Stimulated activated CD4-positive, alpha-beta T cell treated with anti-CD3 and anti-CD28 coated beads, Interleukin-1b, Interleukin-23, amount 100 ng/mL, for 4 hours (primary cell): ENCODE measurements at places on chromosomes 3 and 15.

DNA sequence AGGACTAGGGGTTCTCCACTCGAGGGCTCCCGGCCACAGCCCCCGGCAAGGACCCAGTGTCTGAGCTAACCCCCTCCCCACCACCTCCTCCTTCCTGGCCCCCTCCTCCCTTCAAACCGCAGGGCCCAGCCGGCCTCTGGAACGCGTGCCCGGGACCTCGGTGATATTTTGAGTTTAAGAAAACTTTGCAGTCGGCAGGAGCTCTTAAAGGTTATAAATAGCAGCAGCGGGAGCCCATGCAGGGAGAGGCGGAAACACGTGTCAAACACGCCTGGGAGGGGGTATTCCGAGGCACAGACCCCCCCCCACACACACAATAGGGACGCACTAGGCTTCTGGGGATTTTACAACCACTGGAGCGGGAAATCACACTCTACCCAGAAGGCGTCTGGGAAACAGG lies 3.1 kb upstream of the PTH1R start:
- no peak for DNase-seq

- DNase-seq = no peak
Measured at GRCh38 chr15:80317389-80318182, 65.6 kb upstream of the CTXND1 start.

DNA sequence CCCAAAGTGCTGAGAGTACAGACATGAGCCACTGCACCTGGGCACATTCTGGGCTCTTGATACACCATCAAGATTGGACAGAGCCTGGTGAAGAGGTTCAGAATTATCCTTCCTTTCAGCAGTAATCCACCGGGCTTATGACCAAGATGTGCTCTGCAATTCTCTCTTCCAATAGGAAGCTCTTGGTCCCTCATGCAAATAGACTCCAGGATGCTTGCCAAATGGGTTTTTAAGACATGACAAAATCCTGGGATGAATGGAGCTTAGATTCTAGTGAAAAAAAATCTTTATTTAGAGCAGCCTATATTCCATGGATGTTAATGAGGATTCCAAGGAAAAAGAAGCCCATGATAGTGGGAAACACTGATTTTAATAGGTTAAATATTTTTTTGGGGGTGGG lies 119.1 kb downstream of the SV2B start:
- no peak for DNase-seq

- DNase-seq = no peak
Measured at GRCh38 chr15:37813306-37813705, 121.1 kb upstream of the TMCO5A start.

DNA sequence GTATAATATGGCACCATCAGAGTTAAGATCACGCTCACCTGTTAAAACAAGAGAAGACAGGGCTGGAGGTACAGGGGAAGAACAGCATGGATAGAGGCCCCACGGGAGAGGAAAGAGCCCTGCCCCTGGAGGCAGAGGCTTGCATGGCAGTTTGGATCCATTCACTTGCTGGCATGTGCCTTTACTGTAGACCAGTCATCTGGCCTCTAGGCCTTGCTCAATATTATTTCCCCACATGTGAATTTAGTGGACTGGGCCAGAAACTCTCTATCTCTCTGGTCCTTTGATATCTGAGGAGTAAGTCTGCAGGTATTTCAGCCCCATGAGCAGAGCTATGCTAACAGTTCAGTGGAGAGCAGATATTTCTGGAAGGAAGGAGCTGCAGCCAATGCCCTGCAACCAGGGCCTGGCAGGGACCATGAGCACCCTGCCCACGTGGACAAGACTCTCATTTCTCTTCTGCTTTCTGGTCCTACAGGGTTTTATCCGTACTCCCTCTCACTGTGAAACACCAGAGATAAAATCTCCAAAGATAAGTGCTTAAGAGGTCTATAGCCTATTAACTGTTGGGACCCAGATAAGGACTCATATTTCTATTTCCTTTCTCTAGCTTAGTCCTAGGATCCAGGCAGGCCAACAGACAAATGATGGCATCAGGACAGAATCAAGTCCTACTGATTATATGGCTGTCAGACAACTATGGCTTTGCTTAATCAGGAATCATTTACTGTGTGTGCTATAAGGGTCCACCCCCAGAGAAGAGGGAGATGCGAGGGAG lies 65.0 kb downstream of the CLDN11 start:
- DNase-seq = no peak

GRCh38 chr15:42914728-42915497 lies 5.7 kb downstream of the TTBK2 start:
- DNase-seq = no peak

- no peak for DNase-seq
Measured at GRCh38 chr3:175805825-175806224, 946.7 kb downstream of the NAALADL2 start.

- DNase-seq = no peak
Measured at GRCh38 chr3:170109579-170110293, 71.8 kb downstream of the PHC3 start.

DNA sequence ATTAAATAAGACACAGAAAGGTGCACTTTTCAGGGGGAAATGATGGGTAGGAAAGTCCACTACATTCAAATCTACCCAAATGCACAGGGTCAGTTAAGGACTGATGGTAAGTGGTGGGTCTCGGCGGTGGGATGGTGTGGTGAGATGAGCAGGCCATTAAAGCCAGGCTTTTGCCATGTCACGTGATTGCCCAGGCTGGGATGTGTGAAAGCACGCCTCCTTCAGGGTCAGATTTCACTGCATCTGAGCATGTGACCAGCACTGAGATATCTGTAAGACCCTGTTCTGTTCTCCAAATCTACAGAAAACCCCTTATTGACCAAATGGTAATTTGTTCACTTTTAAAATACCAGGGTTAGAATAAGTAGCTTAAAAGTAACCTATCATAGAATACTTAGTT lies 301.5 kb downstream of the MEX3B start:
- DNase-seq = no peak

- DNase-seq = no peak
Measured at GRCh38 chr3:17234382-17234781, 349.6 kb downstream of the PLCL2 start.

- no peak for DNase-seq
Measured at GRCh38 chr15:82043796-82044372, 1.9 kb downstream of the MEX3B start.

GRCh38 chr15:49674370-49674769 lies 53.5 kb downstream of the DTWD1 start:
- DNase-seq = no peak

DNA sequence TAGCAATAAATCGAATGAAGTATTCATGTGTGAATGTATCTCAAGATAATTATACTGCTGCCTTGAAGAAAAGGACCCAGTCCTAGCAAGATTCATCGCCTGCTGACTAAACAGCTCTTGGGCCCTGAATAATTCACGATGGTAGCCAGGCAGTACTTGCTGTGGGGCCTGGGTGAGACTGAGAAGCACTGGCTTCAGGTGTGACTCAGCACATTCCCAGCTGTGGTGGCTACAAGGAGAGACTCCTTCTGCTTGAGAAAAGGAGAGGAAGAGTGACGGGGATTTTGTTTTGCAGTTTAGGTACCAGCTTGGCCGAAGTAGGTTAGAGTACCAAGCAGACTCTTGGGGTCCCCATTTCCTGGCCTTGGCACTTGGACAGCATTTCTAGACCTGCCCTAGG lies 47.6 kb upstream of the CD200R1L start:
- no peak for DNase-seq

- no peak for DNase-seq
Measured at GRCh38 chr3:66138336-66139313, 82.2 kb upstream of the SLC25A26 start.
